Retinal pigment epithelial cell (primary cell): ENCODE measurements at places on chromosomes 7 and 10.

DNA sequence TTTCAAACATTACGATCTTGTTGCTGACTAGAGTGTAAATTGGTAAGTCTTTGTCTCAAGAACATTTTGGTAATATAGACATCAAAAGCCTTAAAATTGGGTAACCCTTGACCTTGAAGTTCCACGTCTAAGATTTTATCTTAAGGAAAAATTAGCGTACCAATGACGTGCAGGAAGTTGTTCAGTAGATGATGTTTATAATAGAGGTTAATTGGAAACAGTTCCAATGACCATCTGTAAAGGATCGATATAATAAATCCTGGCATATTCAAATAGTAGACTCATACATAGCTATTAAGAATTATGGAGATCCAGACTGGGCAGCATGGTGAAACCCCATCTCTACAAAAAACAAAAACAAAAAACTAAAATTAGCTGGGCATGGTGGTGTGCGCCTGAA, 20.5 kb downstream of the GRK5 start:
- DNase-seq: no peak

DNA sequence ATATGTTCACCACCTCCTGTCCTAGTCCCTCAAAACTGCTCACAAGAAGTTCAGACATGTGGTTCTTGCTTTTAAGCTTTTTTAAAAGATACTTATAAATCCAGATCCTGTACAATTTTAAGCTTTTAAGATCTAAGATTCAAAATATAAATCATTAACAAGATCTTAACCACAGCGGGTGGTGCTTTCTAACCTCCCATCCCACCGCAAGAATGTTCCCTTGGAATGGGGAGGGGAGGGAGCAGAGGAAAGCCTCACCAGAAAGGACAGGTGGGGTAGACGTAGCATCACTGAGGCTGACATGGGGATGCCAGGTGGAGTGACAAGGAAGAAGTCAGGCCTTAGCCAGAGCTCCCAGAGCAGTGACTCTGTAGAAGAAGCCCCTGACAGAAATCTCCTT, 133.5 kb downstream of the C1GALT1 start:
- DNase-seq: no peak

DNA sequence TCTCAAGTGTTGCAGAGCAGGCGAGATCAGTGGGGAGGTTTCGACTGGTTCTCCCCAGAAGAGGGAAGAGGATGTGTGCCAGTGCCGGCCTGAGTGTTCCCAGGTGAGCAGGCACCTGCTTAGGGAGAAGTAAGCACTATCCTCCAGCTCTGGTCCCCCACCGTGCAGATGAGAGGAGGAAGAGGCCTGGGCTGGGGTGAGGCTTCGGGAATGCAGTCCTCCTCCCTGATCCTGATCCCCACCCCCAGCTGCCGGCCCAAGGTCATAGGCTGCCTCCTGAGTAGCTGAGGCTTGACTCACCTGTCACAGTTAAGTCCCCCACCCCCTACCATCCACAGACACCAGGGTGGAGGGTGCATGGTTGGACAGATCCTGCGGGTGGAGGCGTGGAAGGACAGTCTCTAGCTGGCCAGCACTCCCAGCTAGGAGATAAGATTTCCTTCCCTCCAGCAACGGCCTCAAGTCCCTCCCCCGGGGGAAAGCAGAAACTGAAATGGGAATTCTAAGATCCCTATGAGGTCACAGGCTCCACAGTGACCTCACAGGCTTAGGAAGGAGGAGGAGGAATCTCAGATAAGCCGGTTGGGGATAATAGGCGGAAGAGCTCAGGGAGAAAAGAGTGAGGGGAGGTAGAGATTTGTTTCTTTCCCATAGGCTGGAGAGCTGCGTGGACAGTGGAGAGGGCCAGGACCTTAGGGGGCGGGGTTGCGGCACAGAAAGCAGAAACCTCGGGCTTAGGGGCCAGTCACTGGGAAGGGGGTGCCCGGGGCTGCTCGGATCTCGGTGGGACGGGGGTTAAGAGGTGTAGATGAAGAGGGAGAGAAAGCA, 1.0 kb downstream of the LRCH4 start:
- no peak for DNase-seq

DNA sequence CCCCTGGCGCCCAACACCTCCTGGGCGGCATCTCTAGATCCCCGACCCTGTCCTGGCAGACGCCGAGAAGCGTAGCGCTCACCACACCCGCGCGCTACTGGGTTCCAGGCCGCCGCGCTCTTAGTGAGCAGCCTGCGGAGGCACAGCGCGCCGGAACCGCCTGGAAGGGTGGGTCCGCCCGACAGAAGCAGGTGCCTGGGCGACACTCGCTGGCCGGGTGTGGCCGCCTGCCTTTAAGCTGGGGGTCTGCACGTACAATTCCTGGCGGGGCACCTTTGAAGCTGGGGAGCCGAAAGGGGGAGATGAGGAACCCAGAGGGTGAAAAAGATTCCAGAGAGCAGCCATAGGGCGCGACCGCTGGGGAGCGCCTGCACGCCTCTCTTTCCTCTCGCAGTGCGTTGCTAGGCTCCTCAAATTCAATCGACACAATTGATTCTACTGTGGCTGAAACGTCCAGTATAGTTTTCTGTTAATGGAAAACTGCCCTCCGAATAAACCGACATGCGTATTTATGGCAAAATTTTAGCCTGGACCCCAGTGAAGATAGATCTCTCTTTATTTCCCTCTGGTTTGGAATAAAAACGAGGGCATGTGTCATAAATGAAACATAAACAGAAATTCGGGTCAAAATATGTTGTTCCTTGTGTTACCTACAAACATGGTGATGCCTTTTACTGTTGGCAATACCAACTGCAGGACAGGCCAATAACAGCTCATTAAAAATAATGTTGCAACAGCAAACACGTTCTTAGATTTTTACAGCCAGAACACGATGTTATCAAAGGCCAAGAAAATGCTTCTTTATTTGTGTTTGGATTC, 4.6 kb downstream of the HMX3 start:
- DNase-seq: no peak

GRCh38 chr10:48503293-48503911, 101.5 kb downstream of the ARHGAP22 start:
- no peak for DNase-seq

- no peak for DNase-seq
These were observed 15.9 kb downstream of the LAMB4 start for GRCh38 chr7:108114117-108114841.
